ENCODE measurements at places on chromosomes 7 and 10.

DNA sequence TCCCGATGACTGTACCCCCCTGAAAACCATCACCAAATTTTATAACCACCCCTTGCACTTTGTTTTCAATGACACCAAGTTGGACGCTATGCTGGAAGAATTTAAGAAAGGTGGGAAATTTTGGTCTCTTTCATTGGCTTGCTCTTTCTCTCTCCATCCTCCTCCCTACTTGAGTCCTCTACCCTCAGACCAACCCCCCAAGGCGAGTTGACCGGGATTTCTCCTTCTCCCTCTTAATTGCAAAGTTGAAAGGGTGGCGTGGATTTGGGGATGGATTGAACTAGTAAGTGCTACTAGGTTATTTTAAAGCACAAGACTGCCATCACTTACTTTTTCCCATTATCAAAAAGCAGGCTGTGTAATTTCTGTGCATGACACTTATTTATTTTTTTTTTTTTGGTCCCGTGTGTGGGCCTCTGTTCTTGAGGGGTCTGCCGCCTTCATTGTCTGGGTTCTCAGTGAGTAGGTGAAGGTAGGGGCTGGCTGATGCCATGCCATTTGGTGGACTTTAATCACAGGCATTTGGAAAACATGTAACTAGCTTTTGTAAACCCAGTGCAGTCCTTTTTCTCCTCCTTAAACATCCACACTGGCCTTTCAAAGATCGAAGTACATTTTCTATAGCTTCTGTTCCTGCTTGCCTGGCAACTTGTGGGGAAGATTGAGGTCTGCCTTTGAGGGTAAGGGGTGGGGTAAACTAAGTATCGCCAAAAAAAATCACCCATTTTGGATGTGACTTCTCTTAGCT lies 2.1 kb downstream of the CNNM2 start:
- no peak for DNase-seq

DNA sequence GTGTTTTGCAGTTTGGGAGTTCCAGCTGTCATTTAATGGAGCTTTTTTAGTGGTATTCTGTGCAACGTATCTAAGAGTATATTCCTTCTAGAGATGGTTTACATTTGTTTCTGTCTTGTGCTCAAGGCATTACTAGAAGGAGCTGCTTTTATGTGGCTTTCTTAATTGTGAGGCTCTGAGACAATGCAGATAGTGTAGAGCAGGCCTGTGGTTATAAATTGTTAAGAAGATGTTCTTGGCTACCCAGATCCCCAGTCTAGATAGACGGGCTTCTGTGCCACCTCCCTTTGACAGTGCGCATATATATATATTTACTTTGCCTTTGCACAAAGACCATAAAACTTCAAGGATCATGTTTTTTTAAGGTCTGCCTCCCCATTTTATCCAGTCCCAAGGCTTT lies 160.8 kb upstream of the PODXL start:
- no peak for DNase-seq

DNA sequence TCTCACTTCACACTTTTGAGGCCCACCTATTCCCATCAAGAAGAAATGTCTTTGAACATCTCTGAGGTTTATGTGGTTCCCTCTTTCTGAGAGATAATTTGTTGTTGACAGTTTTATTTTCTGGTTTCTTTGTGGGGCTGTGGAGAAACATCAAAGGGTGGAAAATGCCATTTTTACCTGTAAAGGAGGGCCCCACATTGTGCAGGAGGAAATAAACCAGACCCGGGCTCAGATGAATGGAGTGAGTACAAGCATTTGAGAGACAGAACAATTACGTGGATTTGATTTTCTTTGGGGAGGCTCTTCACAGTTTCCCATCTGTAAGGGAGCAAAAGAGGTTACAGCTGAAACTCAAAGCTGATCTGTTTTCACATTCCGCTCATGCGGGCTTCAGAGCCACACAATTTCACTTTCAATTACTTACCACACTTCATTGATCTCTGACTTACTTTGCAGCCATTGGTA lies 29.8 kb downstream of the ITPRIP start:
- no peak for DNase-seq

- DNase-seq = no peak
Observed at GRCh38 chr7:55183897-55184296, 165.1 kb downstream of the EGFR start.

DNA sequence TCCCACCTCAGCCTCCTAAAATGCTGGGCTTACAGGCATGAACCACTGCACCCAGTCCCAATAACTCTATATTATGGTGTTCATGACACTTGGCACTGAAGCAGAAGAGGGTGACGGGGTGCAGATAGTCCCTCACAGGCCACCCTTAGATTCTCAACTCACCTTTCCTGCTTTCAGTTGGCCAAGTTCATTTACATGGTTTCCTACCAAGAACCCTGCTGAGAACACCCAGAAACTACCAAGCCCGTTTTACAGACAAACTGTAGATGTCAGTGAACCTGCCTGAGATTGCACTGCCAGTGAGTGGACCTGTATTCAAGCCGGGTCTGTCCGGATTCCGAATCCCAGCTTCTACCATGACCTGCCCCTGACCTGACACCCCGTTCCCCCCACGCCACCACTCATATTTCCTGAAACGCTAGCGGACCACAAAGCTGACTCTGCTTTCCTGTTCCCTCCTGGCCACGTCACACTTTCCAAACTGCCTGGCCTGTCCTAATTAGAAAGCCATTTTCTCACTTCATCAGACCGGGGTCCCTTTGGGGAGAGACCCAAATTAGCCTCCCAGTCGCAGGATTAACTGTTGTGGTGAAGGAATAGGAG lies 17.3 kb downstream of the GRID2IP start:
- DNase-seq = no peak

- no peak for DNase-seq
Observed at GRCh38 chr10:91033324-91033950, 112.5 kb upstream of the ANKRD1 start.

GRCh38 chr7:107173191-107173590 lies 4.4 kb downstream of the HBP1 start:
- no peak for DNase-seq

DNA sequence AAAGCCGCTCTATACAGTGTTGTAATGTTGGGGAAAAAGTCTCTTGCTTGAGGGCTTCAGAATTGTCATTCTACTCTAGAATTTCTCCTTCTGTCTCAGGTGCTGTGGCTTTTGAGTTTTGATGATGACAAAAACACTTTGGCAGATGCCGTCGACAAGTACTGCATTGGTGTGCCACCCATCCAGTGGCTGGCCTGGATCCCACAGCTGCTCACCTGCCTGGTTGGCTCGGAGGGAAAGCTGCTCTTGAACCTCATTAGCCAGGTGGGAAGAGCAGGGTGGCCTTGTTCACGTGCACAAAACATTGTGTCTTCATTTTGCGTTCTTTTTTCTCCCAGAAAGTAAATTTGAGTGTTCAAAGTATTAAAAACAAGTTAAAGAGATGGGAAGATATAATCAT lies 112.0 kb downstream of the TRRAP start:
- no peak for DNase-seq

GRCh38 chr10:121578298-121578697 lies 19.9 kb downstream of the FGFR2 start:
- DNase-seq = no peak

DNA sequence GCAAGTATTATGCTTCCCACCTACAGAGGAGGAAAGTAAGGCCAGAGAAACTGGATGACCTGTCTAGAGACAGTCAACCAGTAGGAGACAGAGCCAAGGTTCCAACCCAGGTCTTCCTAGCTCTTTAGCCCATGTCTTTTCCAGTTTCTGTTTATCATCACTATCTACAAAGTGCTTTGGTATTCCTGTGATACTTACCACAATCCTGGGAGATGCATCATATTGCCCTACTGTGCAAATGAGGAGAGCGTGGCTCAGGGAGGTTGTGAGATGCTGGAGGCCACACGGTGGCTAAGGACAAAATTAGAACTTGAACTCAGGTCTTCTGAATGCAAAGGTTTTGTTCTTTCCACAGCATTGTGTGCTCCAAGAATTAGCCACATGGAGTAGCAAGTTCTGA lies 11.2 kb upstream of the PLEKHA1 start:
- no peak for DNase-seq

- no peak for DNase-seq
Observed at GRCh38 chr7:45610019-45610418, 35.9 kb downstream of the ADCY1 start.

DNA sequence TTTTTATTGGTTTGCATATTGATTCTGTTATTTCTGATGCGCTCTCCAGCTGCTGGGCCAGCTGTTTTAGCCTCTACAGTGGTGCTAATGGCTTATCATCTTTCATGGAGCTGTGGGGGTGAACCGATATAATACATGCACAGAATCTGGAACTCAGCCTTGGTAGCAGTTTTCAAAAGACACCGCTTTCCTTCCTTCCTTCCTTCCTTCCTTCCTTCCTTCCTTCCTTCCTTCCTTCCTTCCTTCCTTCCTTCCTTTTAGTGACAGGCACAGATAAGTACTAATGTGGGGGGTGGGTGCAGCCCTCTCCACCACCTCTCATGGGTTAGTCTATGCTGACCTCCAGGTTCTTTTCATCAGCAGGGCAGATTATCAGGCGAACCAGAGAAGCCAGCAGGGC lies 31.9 kb upstream of the C10orf53 start:
- DNase-seq = no peak

- no peak for DNase-seq
Observed at GRCh38 chr7:104296266-104296665, 32.1 kb upstream of the LHFPL3 start.
